ENCODE measurements at places on chromosomes 11 and 22. TPM values are rescaled to one million over a fixed set of nuclear protein-coding genes. Genes with fewer than 3 reads are reported as not detected.

Gene CRYBB3
- total RNA-seq = not detected

Gene CD3D
- not detected for total RNA-seq

Gene AMOTL1
- total RNA-seq = 9.8 TPM

Gene BANF1
- 479 TPM for total RNA-seq

Gene OR9Q2
- total RNA-seq = not detected

Gene CRACR2B
- total RNA-seq = 6.3 TPM

Gene CHADL
- total RNA-seq = not detected

Gene BIK
- 1.7 TPM for total RNA-seq

Gene MYEOV
- 119 TPM for total RNA-seq

Gene LRRC74B
- not detected for total RNA-seq

Gene EXPH5
- total RNA-seq = 0.05 TPM

Gene GVQW3
- total RNA-seq = 0.88 TPM

Gene ARL14EP
- total RNA-seq = 14.3 TPM

Gene PPP2R5B
- 4.0 TPM for total RNA-seq

Gene MS4A6A
- not detected for total RNA-seq

Gene MMP26
- not detected for total RNA-seq

Gene PRRG4
- total RNA-seq = 1.7 TPM

Gene MIAT
- 0.25 TPM for total RNA-seq

Gene CNGA4
- total RNA-seq = 0.06 TPM

Gene OSBP2
- 8.3 TPM for total RNA-seq

Gene NOL12
- total RNA-seq = 23.6 TPM

Gene CDC42EP2
- total RNA-seq = 16.3 TPM

Gene FAR1
- 58.6 TPM for total RNA-seq

Gene IGF2
- 2.9 TPM for total RNA-seq

Gene MAJIN
- total RNA-seq = not detected

Gene OR8A1
- total RNA-seq = not detected

Gene ZNF215
- 0.97 TPM for total RNA-seq

Gene LRRC10B
- 0.14 TPM for total RNA-seq

Gene MOGAT2
- not detected for total RNA-seq

Gene KREMEN1
- 2.6 TPM for total RNA-seq

Gene CHRNA10
- total RNA-seq = 1.3 TPM

Gene OR4X2
- total RNA-seq = not detected

Gene CLTCL1
- 5.0 TPM for total RNA-seq

Gene NOX4
- not detected for total RNA-seq

Gene BACE1
- total RNA-seq = 9.2 TPM

Gene PLA2G3
- not detected for total RNA-seq

Gene LYVE1
- 1.2 TPM for total RNA-seq

Gene C11orf42
- total RNA-seq = not detected

Gene ATXN10
- 106 TPM for total RNA-seq

Gene NXPE1
- not detected for total RNA-seq
